ENCODE measurements at places on chromosomes 2 and 18. TPM values are rescaled to one million over a fixed set of nuclear protein-coding genes. Genes with fewer than 3 reads are reported as not detected.

Gene AKAIN1
- total RNA-seq = not detected

DNA sequence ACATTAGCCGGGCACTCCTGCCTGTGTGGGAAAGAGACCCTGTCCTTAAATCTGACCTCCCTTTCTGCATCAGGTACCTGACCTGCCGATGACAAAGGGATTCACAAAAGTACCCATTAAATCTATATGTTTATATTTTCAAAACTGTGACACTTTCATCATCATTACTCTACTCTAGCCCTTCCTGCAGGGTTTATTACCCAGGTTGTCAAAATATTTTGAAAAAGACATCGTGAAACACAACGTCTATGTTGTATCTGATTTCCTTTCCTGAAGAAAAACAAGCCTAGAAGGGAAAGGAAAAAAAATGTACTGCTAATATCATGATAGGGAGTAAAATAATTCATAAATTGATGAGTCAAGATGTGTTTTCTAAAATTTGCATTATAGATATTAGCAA is 15.2 kb upstream of the KYNU start:
- no peak for DNase-seq

- DNase-seq = no peak
Measured at GRCh38 chr18:3094338-3094684, 81.4 kb upstream of the LPIN2 start.

GRCh38 chr18:10946058-10946457 is 203.3 kb downstream of the PIEZO2 start:
- no peak for DNase-seq

- DNase-seq = no peak
Measured at GRCh38 chr2:98807929-98808328, 77.0 kb upstream of the MGAT4A start.
